Progenitor cell of endocrine pancreas (in vitro differentiated cells): ENCODE measurements at places on chromosomes 7 and 10. TPM values are rescaled to one million over a fixed set of nuclear protein-coding genes. Genes with fewer than 3 reads are reported as not detected.

- peaks cover 3% of the 10 kb centered on the region for H3K4me1 ChIP-seq
- peak overlapping the region; percentile 58 for H3K4me3 ChIP-seq
- peak; percentile 81 for DNase-seq
- H3K36me3 ChIP-seq: no peaks in the 10 kb centered on the region
Measured at GRCh38 chr10:132387764-132388210, 9.2 kb upstream of the PWWP2B start.

DNA sequence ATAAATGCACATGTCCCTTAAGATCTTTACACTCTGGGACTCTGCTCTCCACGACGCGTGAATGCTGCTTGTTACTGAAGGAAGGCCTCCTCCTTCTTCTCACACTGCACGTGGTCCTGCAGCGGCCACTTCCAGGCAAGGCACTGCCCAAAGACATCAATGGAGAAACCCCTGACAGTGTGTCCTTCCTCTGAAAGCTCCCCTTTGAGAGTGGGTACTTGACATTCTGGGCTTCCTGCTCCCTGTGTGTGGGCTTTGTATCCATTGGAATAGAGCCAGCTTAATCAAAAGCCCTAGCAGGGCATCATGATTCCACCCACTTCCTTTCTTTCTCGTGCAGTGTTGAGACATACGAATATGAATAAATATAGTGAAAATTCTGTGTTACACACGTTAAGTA is 69.7 kb upstream of the STK17A start:
- no peaks in the 10 kb centered on the region for H3K36me3 ChIP-seq
- peaks cover 8% of the 10 kb centered on the region for H3K4me1 ChIP-seq
- no peak overlapping the region for H3K4me3 ChIP-seq
- DNase-seq: no peak

DNA sequence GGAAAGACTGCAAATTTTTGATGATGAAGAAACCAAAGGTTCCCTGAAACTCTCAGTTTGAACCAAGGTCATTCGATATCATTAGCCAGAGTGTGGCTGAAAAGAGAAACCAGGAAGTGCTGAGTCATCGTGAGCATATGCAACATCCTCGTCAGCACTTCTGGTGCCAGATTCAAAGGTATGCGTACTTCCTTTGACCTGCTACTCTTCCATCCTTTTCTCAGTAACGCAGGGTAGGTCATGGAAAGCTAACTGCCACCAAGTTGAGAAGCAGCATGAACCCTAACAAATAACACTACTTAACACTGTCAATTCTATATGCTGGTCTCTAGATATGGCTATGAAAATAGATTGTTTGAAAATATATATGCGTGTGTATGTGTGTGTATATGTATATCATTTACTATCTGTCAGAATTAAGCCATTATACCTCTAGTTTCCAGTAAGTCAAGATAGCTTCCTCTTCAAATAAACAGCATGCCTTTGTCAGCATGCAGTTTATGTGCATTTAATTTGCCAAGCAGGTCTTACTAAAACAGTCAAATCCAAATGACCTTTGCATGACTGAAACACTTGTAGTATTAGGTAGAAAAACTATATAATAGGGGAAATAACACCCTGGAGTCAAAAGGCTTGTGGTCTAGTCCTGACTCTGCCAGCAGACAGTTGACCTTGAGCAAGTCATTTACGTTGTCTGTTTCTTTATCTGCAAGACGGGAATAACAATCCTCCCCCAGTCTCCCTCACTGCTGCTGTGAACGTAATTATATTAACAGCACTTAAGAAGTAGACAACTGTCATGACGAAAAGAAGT is 26.4 kb downstream of the CDK6 start:
- H3K4me1 ChIP-seq: peaks cover 4% of the 10 kb centered on the region
- no peak for DNase-seq
- no peaks in the 10 kb centered on the region for H3K36me3 ChIP-seq
- H3K27ac ChIP-seq: peak overlapping the region; percentile 88
- no peak overlapping the region for H3K4me3 ChIP-seq

IDI2 gene
- total RNA-seq: not detected in 2 replicates

GRCh38 chr7:23431702-23432199 is 38.5 kb downstream of the IGF2BP3 start:
- peaks cover 3% of the 10 kb centered on the region for H3K36me3 ChIP-seq
- no peaks in the 10 kb centered on the region for H3K27me3 ChIP-seq
- DNase-seq: no peak
- H3K4me1 ChIP-seq: peaks cover 31% of the 10 kb centered on the region

DNA sequence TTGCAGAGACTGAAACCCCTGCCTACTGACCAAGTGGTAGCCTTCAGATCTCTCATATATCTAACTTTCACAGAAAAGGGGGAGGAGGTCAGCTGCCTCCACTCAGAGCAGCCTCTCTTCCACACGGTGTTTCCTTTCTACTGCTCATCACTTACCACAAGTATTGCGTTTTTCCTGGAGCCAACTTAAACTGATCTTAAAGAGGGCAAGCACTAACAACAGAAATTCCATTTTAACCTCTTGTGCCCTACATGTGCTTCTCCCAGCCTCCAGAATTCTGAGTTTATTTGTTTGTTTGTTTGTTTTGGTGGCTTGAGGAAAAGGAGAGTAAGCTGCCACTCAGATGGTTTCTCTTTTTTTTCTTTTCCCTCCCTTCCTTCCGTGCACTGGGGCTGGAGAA is 19.1 kb downstream of the SKIDA1 start:
- DNase-seq: no peak
- H3K4me3 ChIP-seq: no peak overlapping the region
- no peaks in the 10 kb centered on the region for H3K36me3 ChIP-seq
- H3K27ac ChIP-seq: peak overlapping the region; percentile 10
- peaks cover 11% of the 10 kb centered on the region for H3K27me3 ChIP-seq
- H3K4me1 ChIP-seq: peaks cover 42% of the 10 kb centered on the region

- peak; percentile 73 for DNase-seq
- H3K27me3 ChIP-seq: peaks cover 82% of the 10 kb centered on the region
Measured at GRCh38 chr10:11017570-11018431, at the start of gene CELF2. CELF2 (plus strand) TSS chr10:11017872; CDS start chr10:11018090, 218 bp downstream.

- H3K4me1 ChIP-seq: peaks cover 15% of the 10 kb centered on the region
- H3K36me3 ChIP-seq: peaks cover 2% of the 10 kb centered on the region
- DNase-seq: no peak
- H3K27ac ChIP-seq: no peak overlapping the region
- H3K4me3 ChIP-seq: no peak overlapping the region
- no peaks in the 10 kb centered on the region for H3K27me3 ChIP-seq
Measured at GRCh38 chr10:30014511-30014910, 44.9 kb downstream of the JCAD start.

DNA sequence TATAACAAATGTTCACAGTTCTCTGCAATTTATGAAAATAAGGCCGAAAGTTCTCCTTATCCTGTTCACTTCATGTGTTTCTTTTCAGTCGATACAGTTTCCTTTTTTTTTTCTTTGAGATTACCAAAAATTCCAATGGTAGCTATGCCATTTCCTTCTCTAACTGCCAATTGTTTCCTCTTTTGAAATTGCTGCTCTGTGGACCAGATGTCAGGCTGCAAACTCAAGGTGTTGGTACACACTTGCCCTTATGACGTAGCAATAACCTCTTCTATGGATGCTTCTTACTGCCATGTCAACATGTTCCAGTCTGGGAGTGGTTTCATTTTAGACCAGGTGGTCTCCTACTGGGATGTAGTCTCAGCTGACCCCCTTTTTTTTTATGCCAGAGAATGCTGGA is 52.9 kb downstream of the CASD1 start:
- H3K27ac ChIP-seq: no peak overlapping the region
- no peak overlapping the region for H3K4me3 ChIP-seq
- H3K27me3 ChIP-seq: no peaks in the 10 kb centered on the region
- no peak for DNase-seq

NUTM2B gene
- 1.4 and 1.9 TPM in 2 replicates for total RNA-seq

GRCh38 chr10:21052709-21053104 is 155.6 kb upstream of the NEBL start:
- peaks cover 5% of the 10 kb centered on the region for H3K4me1 ChIP-seq
- no peaks in the 10 kb centered on the region for H3K27me3 ChIP-seq
- H3K4me3 ChIP-seq: no peak overlapping the region
- no peaks in the 10 kb centered on the region for H3K36me3 ChIP-seq
- H3K27ac ChIP-seq: no peak overlapping the region

DNA sequence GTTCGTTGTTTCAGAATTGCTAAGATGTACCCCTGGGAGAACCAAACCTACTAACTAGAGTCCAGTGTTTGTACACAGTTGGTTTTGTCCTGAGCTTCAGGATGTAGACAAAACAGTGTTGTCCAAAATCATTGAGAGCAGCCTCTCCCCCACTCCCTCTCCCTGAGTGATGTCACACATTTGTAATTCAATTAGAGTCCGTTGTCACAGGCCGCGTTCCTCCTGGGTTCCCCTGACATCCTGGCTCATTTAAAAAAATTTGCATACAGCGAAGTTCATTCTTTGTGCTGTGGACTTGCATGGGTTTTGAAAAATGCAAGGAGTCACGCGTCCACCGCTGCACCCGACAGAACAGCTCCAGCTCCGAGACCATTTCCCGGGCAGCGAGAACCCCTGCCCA is 10.3 kb downstream of the GRIFIN start:
- no peaks in the 10 kb centered on the region for H3K36me3 ChIP-seq
- peaks cover 8% of the 10 kb centered on the region for H3K27me3 ChIP-seq
- H3K4me1 ChIP-seq: no peaks in the 10 kb centered on the region
- no peak overlapping the region for H3K27ac ChIP-seq

SLC29A3 gene
- total RNA-seq: 13.3 and 13.7 TPM in 2 replicates

- peaks cover 52% of the 10 kb centered on the region for H3K4me1 ChIP-seq
- H3K4me3 ChIP-seq: no peak overlapping the region
- peak overlapping the region; percentile 91 for H3K27ac ChIP-seq
Measured at GRCh38 chr10:113539789-113540188, 13.1 kb upstream of the HABP2 start.

- H3K36me3 ChIP-seq: no peaks in the 10 kb centered on the region
- no peak overlapping the region for H3K4me3 ChIP-seq
- no peak for DNase-seq
- H3K27ac ChIP-seq: no peak overlapping the region
- no peaks in the 10 kb centered on the region for H3K4me1 ChIP-seq
Measured at GRCh38 chr7:99605527-99605926, 7.5 kb downstream of the TMEM225B start.

GRCh38 chr7:37341033-37341630 is 107.5 kb downstream of the ELMO1 start:
- DNase-seq: no peak
- peaks cover 17% of the 10 kb centered on the region for H3K36me3 ChIP-seq
- no peak overlapping the region for H3K4me3 ChIP-seq
- peaks cover 22% of the 10 kb centered on the region for H3K4me1 ChIP-seq

ATOH7 gene
- total RNA-seq: 0.65 and 0.73 TPM in 2 replicates

- peaks cover 9% of the 10 kb centered on the region for H3K36me3 ChIP-seq
- H3K4me3 ChIP-seq: no peak overlapping the region
- no peaks in the 10 kb centered on the region for H3K27me3 ChIP-seq
- H3K4me1 ChIP-seq: peaks cover 42% of the 10 kb centered on the region
- H3K27ac ChIP-seq: no peak overlapping the region
Measured at GRCh38 chr7:37411444-37412034, 37.1 kb downstream of the ELMO1 start.

POP7 gene
- 30.2 and 33.7 TPM in 2 replicates for total RNA-seq

DNA sequence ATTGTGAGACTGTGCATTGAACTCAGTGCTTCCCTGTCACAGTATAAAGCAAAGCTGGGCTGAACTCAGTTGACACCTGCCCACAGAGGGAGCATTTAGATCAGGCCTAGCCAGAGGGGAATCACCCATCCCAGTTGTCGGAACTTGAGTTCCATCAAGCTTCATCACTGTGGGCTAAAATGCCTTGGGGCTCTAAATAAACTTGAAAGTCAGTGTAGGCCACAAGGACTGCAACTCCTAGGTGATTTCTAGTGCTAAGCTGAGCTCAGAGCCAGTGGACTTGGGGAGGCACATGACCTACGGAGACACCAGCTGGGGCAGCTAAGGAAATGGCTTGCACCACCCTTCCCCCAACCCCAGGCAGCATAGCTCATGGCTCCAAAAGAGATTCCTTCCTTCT is 7.7 kb upstream of the ABCB4 start:
- no peak overlapping the region for H3K27ac ChIP-seq
- no peaks in the 10 kb centered on the region for H3K36me3 ChIP-seq

GRCh38 chr7:35487402-35487801 is 207.5 kb downstream of the HERPUD2 start:
- no peak for DNase-seq
- peaks cover 8% of the 10 kb centered on the region for H3K27me3 ChIP-seq
- H3K4me3 ChIP-seq: no peak overlapping the region

GRCh38 chr10:47435081-47435480 is 48.8 kb downstream of the ANXA8 start:
- DNase-seq: no peak
- no peak overlapping the region for H3K27ac ChIP-seq
- H3K27me3 ChIP-seq: peaks cover 21% of the 10 kb centered on the region

DNA sequence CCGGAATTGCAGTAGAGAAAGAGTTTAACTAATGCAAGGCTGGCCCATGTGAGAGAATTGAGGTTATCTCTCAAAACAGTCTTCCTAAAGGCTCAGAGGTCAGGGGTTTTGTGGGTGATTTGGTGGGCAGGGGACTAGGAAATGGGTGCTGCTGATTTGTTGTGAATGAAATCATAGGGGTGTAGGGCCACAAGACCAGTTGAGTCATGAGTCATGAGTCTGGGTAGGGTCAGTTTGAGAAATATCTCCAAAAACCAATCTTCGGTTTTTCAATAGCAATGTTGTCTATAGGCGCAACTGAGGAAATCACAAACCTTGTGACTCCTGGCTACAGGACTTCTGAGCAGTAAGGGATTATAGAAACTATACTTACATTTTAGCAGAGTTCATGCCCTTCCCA is 460.0 kb upstream of the NRP1 start:
- no peaks in the 10 kb centered on the region for H3K27me3 ChIP-seq
- no peak for DNase-seq
- H3K4me3 ChIP-seq: no peak overlapping the region
- H3K36me3 ChIP-seq: no peaks in the 10 kb centered on the region

- no peaks in the 10 kb centered on the region for H3K27me3 ChIP-seq
- H3K4me1 ChIP-seq: no peaks in the 10 kb centered on the region
- H3K27ac ChIP-seq: no peak overlapping the region
- H3K36me3 ChIP-seq: peaks cover 45% of the 10 kb centered on the region
- no peak overlapping the region for H3K4me3 ChIP-seq
Measured at GRCh38 chr10:70101668-70102067, 31.0 kb downstream of the AIFM2 start.

- H3K27ac ChIP-seq: no peak overlapping the region
- no peak for DNase-seq
- peaks cover 2% of the 10 kb centered on the region for H3K4me1 ChIP-seq
- H3K27me3 ChIP-seq: no peaks in the 10 kb centered on the region
- no peaks in the 10 kb centered on the region for H3K36me3 ChIP-seq
- H3K4me3 ChIP-seq: no peak overlapping the region
Measured at GRCh38 chr7:78594156-78594555, 795.6 kb downstream of the PHTF2 start.

- no peak for DNase-seq
- no peaks in the 10 kb centered on the region for H3K36me3 ChIP-seq
- peaks cover 20% of the 10 kb centered on the region for H3K27me3 ChIP-seq
Measured at GRCh38 chr10:1395025-1395480, 338.9 kb downstream of the WDR37 start.

RPEL1 gene
- total RNA-seq: not detected in 2 replicates

PNLIPRP3 gene
- not detected in 2 replicates for total RNA-seq

GRCh38 chr7:157473051-157473569 is 136.3 kb downstream of the DNAJB6 start:
- H3K4me3 ChIP-seq: no peak overlapping the region
- H3K27me3 ChIP-seq: peaks cover 60% of the 10 kb centered on the region
- DNase-seq: no peak
- H3K4me1 ChIP-seq: no peaks in the 10 kb centered on the region
- H3K27ac ChIP-seq: no peak overlapping the region

SLC39A12 gene
- total RNA-seq: not detected in 2 replicates

AKR1C8 gene
- total RNA-seq: not detected in 2 replicates
